ENCODE measurements at places on chromosomes 5 and 9. TPM values are rescaled to one million over a fixed set of nuclear protein-coding genes. Genes with fewer than 3 reads are reported as not detected.

GRCh38 chr9:27800692-27801370, 227.6 kb upstream of the C9orf72 start:
- no peak for DNase-seq

GRCh38 chr9:88775037-88775471, 216.2 kb upstream of the S1PR3 start:
- DNase-seq: no peak

DNA sequence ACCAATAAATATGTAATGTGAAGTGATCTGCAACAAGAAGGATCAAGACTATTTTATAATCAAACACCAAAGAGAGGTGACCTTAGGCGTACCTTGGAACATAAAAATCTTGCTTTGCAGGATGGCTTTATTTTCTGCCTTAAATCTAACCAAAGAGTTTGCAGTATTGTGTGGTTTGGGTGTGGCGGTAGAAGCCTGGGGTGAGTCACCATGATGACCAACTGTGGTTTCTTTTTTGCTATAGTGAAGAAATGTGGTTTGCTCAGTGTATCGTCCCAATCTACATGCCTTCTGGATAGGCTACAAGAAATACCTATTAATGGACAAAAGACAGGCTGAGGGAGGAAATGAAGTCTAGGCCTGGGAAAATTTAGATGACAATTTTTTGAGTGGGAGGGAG, 5.1 kb upstream of the CAST start:
- no peak for DNase-seq

- DNase-seq: no peak
Measured at GRCh38 chr5:147396070-147396823, 113.6 kb downstream of the DPYSL3 start.

DNA sequence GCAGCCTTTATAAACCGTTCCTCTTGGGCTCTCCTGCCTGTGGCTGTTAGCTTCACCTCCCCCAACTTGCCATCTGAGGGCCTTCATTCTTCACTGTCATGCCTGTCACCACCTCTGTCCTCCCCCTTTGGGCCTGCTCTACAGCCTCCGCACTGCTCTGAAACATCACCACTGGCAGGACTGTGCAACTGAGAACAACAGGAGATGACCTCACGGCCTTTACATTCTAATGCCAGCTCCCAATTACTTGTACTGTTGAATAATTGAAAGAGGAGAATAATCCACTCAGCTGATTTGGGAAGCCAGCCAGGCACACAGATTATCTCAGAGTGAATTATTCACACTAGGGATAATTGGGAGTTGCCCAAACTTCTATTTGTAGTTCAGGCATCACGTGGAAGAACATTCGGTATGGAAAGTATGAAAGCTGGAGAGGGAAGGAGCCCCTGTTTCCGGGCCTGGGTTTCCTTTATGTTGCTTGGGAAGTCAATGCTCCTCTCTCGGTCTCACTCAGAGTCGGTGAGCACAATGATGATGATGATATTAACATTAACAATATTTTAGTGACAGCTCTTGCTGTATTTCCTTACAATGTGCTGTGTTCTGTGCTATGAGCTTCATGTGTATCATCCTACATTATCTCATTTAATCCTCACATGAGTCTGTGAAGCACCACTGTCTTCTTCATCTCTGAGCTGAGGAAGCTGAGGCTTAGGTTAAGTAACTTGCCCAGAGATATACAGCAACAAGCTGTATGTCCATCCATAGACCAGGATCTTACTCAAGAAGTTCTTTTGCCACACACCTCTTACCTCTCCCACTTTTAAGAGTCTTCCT, 99.3 kb upstream of the LRRTM2 start:
- DNase-seq: no peak

GRCh38 chr9:127170103-127170502, 47.7 kb upstream of the ANGPTL2 start:
- DNase-seq: no peak

- no peak for DNase-seq
Measured at GRCh38 chr9:136145580-136145979, 26.9 kb upstream of the TMEM250 start.

DNA sequence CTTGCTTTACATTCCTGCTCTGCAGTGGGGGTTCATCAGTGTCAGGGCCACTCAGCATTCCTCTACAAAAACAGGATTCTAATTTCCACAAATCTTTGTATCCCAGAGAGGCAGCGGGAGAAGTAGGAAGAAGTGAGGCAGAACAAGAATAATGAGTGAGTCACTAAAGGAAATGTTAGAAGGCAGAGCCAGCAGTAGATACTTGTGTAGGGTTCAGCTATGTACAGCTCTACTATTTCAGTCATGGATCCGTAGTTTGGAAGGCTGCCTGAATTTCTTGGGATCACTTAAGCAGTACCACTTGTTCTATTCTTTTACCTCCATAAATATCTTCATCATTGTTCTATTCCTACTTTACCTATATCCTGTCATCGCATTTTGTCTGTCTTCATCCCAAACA, 246.3 kb upstream of the TLE4 start:
- no peak for DNase-seq

GRCh38 chr5:140986117-140986521, 19.8 kb downstream of the PCDHAC2 start:
- no peak for DNase-seq

GRCh38 chr9:71446473-71447411, 321.6 kb downstream of the CEMIP2 start:
- DNase-seq: peak; percentile 75

- no peak for DNase-seq
Measured at GRCh38 chr5:169216866-169217265, 84.1 kb downstream of the SLIT3 start.

- no peak for DNase-seq
Measured at GRCh38 chr5:157352756-157353340, 86.9 kb downstream of the CYFIP2 start.

DNA sequence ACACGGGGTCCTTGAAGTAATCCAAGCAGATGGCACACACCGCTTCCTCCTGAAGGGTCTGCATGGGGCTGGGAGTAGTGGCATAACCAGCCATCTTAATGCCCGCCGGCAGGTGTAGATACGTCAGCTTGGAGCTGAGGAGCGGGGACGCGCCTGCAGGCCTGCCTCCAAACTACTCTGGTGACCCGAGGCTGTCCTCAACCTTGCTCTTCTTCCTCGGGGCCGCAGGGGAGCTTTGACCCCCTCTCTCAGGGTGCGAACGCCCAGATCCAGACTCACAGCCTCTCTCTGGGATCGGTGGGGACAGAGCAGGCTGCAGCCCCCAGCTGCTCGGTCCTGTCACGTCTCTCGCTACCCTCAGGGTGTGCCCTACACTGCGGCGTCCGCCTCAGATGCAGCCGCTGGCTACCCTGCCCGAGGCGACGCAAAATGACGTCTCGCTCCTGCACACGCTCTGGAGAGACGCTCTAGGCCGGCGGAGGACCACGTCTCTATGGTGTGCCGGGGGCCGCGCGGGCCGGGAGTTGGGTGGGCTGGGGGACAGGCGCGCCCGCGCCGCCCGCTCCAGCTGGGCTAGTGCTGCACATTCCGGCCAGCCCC, at the start of gene TRIM52:
TRIM52 (minus strand) TSS at position 424 of the 600 bp plus-strand sequence; CDS start at position 94, 330 bp downstream.
- DNase-seq: peak; percentile 83

- no peak for DNase-seq
Measured at GRCh38 chr5:52895075-52895474, 94.1 kb upstream of the ITGA2 start.

DNA sequence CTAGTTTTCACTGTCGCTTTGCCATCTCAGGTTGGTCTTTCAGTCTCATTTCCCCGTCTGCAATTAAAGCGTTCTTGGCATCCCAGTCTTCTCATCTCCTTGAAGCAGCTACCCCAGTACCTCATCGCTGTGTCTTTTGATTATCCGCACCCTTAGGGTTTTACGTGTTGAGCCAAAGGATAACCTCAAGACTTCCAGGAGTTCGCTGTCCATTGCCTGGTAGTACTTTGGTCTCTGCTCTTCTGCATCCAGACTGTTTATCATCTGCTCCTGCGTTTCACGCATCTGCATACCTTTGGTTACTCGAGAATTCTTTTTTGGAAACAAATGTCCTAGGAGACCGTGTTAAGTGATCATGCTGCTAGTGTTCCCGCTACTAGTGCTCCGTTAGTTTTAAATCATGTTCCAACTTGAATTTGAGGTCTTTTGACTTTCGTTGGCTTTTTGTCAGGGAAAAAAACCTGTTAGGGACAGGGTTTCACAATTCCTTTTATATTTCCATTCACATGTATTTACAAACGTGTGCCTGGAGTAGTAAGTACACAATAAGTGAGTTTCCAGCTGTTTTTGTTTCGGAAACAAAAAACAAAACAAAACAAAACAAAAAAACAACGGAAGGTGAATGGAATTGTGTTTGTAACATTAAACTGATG, 888 bp downstream of the RABGAP1 start:
- no peak for DNase-seq

- DNase-seq: no peak
Measured at GRCh38 chr5:32991421-32991815, 280.3 kb downstream of the NPR3 start.

- peak; percentile 44 for DNase-seq
Measured at GRCh38 chr5:177982072-177982727, 13.8 kb downstream of the PROP1 start.

- no peak for DNase-seq
Measured at GRCh38 chr5:83050723-83051340, 26.4 kb downstream of the TMEM167A start.

DNA sequence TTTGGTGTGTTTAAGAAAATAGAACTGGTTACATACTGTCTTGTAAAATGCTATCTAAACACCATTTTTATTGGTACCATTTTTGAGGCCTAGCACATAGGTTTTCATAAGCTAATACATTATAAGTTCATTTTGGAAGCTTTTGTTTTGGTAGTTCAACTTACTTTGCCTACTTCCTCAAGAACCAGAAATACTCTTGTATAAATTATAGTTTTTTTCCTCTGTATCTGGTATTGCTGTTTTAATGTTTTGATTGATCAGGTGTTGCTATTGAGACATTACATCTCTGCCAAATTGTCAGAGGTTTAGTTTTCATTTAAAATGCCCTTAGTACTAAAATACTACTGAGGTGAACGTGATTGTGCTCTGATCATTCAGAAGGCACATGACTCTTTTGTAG, 90.6 kb upstream of the GRHPR start:
- no peak for DNase-seq

DNA sequence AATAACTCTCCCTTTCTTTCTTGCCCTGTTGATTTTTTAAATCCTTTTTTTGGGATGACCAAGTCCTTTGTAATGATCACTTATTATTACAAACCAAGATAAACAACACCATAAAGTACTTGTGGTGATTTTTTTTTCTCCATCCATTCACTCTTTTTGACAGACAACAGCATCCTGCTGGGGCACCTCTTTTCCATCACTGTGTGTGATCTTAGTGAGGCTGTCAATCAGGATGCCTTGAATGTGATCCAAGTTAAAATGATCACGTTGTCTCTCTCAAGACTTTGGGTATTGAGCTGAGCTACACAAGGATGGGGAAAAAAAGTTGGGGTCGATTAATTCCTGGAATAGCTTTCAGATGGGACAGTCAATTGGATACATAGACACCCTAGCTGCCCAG, 73.6 kb upstream of the PPP2R2B start:
- no peak for DNase-seq

DNA sequence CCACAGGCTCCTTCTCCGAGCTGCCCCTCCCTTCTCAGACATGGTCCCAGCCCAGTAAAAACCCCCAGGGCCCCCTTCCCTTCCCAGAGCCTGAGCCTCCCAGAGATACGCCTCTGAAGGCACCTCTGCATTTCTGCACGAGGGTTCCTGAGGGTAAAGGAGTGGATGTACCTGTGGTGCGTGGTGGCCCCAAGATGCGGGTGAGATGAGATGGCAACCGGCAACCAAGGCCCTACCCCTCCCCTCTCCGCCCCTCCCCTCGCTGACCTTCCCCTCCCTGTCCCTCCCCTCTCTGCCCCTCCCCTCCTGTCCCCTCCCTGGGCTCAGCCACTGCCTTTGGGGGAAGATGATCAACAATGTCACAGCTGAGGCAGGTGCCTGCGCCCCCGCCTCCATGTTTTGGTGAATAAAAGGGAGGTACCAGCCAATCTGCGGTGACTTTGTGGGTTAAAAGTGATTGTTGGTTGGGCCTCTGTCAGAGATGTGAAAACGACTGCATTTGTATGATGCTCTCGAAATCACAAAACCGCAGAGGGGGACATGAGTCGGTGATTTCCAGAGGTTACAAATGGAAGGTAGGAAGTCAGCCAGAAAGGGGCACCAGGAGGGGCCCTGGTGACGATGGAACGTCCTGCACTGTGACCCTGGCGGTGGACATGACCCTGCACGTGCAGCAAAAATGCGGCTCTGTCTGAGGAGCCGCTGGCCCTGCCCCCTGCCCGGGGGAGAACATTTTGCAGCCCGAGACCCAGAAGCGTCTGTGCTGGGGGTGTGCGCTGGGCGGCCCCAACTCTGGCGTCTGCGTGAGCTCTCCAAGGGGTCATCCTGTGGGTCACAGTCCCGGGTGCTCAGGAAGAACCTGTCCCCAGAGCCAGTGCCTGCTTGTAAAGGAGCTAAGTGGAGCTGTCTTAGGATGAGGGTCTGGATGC, 3.7 kb downstream of the LCN9 start:
- DNase-seq: no peak

GRCh38 chr9:113781896-113782295, 94.2 kb upstream of the ZNF618 start:
- DNase-seq: no peak

DNA sequence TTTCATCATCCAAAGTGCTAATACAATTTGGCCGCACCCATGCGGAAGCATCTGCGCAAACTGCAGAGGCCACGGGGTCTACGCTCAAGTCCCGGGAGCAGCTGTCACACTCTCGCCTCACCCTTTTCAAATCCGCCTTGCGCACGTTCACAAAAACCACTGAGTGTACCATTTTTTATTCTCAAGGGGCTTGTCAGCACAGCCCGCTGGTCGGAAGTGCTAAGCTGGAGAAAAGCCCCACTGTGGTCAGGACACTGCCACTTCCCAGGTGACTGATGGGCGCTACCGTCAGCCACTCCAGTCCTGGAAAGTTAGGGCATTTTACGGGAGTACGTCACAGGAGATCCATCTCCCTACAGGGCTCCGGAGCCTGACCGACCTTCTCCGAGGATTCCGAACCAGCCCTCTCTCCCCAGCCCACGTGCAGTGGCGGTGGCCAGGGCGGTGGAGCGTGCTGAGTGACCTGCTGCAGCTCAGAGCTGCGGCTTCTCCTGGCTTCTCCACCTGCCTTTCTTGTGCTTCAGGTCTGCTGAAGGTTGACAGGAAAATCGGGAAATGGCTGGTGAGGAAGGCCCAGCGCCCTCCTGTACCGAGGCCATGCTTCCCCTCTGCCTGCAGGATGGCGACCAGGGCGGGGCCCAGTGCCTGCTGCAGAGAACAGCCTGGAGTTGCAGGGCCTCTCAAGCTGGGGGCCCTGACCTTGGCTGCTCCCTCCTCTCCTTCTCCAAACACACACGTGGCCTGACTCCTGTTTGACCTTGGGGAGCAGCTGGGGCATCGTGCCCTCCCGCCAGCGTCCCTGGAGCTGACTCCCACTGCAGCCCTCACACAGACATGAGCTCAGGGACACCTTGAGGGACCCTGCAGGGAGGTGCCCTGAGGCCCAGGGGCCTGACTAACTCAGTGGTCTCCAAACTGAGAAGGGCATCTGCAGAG, 14.3 kb downstream of the RASGEF1C start:
- DNase-seq: no peak

- DNase-seq: peak; percentile 82
Measured at GRCh38 chr9:27528076-27528885, 1.3 kb downstream of the MOB3B start.

The PCDHGA12 gene
- 1.3 TPM for total RNA-seq

The STX17 gene
- total RNA-seq: 16.3 TPM

The PCDH1 gene
- total RNA-seq: 101 TPM

The SPAG8 gene
- 0.37 TPM for total RNA-seq

The AFF4 gene
- 61.4 TPM for total RNA-seq

The NPR3 gene
- not detected for total RNA-seq

The PNPLA7 gene
- 0.57 TPM for total RNA-seq

The SLC6A19 gene
- not detected for total RNA-seq

The TIGD6 gene
- total RNA-seq: 1.3 TPM

All from H1 (cell line).